Caki2 (cell line): ENCODE measurements at places on chromosomes 7 and 10.

DNA sequence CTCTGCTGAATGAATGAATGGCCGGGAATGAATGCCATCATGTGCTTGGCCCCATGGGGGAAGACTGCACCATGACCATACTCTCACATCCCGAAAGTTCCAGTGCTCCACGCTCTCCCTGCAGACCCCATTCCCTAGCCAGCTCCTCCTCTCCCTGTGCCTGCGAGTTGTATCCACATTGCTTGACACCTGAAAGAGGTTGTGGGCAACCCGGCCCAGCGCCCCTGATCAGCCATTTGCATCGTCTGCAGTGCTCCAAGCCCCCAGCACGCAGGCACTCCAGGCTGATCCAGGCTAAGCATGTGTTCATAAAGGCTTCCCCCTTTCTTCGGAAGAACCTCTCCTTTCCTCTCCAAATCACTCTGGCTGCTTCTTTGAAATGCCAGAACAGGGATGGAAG lies 354.4 kb upstream of the MKI67 start:
- no peak for DNase-seq

GRCh38 chr7:47103498-47104205 lies 478.3 kb downstream of the TNS3 start:
- DNase-seq = peak; percentile 12

DNA sequence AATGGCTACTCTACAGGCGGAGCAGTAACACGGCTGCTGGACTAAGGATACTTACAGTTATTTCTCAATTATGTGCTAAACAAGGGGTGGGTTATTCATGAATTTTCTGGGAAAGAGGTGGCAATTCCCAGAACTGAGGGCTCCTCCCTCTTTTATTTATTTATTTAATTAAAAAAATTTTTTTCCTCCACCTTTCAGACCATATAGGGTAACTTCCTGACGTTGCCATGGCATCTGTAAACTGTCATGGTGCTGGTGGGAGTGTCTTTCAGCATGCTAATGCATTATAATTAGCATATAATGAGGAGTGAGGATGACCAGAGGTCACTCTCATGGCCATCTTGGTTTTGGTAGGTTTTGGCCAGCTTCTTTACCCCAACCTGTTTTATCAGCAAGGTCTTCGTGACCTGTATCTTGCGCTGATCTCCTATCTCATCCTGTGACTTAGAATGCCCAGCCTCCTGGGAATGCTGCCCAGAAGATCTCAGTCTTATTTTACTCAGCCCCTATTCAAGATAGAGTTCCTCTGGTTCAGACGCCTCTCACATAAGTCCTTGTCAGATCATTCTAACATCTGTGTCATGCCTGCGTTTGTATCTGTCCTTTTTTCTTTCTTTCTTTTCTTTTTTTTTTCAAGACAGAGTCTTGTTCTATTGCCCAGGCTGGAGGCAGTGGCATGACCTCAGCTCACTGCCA lies 15.9 kb upstream of the STOX1 start:
- DNase-seq = no peak

- DNase-seq = no peak
These were observed 315.3 kb downstream of the SDK1 start for GRCh38 chr7:3616306-3616705.

- no peak for DNase-seq
These were observed 270.5 kb upstream of the PLPP4 start for GRCh38 chr10:120186506-120186905.

DNA sequence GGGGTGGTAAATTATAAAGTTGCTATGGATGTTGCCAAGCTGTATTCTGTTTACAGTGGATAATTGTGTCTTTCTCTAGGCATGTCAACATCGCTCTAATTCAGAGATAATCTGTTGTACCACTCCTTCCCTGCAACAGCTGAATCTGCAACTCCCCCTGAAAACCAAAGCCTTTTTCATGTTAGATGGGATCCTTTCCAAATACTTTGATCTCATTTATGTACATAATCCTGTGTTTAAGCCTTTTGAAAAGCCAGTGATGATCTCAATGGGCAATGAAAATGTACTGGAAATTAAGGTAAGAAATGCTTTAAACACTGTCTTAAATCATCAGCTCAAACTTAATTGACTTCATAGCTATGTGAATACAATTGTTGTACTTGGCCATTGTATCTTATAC lies 91.0 kb downstream of the MET start:
- no peak for DNase-seq

DNA sequence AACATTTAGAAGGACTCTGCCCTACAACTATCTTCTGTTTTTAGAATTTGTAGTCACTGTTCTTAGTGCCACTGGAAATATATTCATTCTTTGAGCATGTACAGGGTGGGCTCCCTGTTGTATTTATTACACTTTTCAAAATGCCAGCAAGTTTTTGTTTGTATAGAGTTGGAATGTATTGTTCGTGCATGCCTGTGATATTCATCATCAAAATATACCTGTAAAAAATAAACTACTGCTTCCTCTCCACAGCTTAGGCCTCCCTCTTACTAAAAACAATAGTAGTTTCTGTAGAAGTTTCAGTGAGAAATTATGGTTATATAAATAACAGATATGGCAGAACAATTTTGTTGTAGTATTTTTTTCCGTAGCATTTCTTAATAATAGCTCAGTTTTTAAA lies 61.6 kb downstream of the NHLRC2 start:
- no peak for DNase-seq

DNA sequence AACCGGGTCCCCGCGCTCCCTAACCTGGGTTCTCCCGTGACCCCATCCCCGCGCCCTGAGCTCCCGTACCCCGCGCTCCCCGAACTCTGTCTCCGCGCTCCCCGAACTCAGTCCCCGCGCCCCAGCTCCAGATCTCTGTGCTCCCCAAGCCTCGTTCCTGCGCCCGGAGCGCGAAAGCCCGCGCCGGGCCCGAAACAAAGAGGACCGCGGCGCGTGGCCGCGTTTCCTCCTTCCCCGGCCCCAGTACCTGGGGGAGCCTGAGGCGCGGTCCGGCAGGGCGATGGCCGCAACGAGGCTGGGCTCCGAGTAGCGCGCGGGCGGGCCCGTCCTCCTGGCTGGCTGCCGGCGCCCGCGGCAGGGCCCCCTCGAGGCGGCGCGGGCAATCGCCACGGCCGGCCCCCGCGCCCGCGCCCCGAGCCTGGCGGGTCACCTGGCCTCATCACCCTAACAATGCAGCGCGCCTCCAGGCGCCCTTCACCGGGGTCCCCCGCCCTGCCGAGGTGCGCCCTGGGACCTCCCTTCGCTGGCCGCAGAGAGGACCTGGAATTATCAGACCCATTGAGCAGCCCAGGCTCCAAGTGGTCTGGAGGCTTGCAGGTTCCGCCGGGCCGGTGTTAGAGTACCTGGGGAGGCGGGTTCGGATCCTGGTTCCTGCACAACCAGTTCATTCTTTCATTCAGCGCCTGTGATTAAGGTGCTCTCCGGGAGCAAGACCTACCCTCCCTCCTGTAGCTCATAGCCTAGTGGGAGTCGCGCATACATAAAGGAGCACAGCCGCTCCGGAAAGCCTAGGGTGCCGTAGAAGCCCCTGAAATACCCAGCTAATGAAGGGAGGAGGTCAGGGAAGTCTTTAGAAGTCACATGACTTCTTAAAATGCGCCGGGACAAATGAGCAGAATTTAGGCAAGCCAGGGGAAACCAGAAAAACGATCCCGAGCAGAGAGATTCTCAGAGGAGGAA lies at the start of gene TNS3:
TSS of gene TNS3 (minus strand) at position 308 of the 960 bp plus-strand sequence. CDS start 142,475 bp downstream, outside the sequence.
- peak; percentile 60 for DNase-seq

GRCh38 chr10:74383642-74384041 lies 232.6 kb downstream of the ADK start:
- DNase-seq = no peak

DNA sequence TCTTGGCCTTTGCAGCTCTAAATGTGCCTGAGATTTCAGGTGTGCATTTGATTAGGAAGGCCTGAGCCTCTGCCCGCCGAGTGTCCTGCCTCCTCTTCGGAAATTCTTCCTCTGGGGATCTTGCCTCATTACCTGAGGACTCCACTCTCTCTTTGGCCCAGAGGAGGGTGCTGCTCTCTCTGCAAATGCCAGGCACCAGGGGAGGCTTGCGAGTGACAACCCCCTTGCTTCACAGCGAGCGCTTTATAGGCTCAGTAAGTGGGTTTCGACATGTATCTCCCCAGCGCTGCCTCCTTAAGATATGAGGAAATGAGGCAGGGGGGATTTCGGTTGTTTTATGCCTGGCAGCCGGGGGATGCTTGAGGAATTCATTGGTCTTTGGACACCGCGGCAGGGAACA lies 423.9 kb downstream of the GLRX3 start:
- no peak for DNase-seq

DNA sequence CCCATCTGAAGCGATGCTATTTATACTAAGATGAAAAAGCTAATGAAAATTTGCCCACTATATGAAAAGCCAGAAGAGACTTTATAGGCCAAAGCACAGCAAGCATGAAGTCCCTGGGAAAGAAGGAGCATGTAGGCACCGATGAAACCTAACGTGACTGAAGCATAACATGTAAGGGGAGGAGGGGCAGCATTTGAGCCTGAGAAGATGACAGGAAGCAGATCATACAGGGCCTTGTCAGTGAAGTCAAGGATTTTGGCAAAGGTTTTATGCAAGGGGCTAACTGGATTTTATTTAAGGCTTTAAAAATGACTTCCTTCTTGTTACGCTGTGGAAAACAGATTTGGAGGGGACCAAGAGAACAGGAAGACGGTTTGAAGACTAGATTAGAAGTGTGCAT lies 744.0 kb downstream of the PHTF2 start:
- no peak for DNase-seq

GRCh38 chr10:57627642-57628178 lies 640.0 kb downstream of the IPMK start:
- no peak for DNase-seq

DNA sequence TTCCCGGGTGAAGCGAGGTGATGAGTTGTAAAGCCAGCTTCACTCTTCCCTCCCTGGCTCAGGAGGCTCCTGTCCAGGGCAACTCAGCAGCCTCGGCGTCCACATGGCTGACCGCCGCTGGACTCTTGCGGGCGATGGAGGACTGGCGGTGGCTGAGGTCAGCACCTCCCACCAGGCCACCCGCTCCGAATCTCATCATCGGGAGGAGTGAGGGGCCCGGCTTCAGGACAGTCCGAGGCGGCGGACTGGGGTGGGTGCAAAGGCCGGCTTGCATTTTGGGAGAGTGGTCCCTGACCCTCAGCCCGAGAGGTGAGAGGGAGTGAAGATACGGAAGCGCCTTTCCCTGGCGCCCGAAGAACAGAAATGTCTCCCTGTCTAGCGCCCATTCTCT lies 759 bp downstream of the DNAJB12 start:
- DNase-seq = peak; percentile 50
